ENCODE measurements at places on chromosomes 11 and 22.

DNA sequence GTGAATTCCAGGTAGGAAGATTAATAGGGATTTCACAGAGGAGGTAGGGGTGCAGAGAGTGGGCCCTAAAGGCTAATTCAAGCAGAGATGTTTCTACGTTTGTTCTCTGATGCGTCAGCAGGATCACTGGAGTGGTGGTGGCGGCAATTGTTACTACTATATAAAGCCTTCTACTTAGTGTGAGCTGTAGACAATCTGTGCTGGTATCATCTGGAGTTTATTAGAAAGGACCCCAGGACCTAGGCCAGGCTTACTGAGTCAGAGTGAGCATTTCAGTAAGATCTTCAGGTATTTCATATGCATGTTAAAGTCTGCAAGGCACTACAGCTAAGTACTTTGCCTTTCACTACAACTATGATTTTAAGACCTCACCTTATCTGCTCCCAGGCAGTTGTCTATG lies 59.5 kb downstream of the USP35 start:
- DNase-seq: no peak

DNA sequence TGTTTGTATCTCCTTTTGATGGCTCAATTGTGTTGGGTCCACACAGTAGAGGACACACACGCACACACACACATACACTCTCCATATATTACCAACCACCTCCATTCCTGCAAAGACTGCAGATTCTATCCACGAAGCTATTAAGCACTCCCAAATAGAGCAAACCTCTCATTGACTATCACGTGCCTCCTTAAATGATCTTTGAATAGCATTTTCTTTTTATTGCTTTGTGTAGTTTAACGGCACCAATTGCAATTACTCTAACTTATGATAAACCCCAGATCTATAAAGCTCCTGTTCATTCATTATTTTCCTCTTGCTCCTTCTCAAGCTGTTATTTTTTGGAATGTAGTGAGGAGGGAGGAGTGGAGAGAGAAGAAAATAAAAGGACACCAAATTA lies 204.7 kb downstream of the ST3GAL4 start:
- DNase-seq: no peak

- no peak for DNase-seq
These were observed 9.1 kb upstream of the MAPK8IP1 start for GRCh38 chr11:45876401-45876800.

GRCh38 chr11:1796413-1797011 lies 32.8 kb upstream of the CTSD start:
- DNase-seq: no peak

DNA sequence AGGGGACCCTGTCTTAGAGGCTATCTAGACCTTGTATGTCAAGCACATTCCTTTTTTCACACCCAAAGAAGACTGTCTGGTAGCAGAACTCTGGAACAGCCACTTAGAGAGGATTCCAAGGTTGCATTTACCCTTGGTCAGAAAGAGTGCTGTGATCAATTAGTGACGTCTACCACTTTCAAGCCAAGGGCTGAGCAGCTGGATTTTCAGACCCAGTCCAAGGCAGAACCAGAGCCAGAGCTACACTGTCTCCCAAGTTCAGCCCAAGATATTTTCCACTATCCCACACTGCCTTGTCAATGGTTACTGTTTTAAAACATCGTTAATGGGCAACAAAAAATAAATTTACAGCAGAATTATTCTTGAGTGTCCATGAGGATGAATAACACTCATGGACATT lies 24.0 kb downstream of the ABCC8 start:
- DNase-seq: no peak

GRCh38 chr11:122103726-122104125 lies 12.3 kb downstream of the BLID start:
- no peak for DNase-seq

DNA sequence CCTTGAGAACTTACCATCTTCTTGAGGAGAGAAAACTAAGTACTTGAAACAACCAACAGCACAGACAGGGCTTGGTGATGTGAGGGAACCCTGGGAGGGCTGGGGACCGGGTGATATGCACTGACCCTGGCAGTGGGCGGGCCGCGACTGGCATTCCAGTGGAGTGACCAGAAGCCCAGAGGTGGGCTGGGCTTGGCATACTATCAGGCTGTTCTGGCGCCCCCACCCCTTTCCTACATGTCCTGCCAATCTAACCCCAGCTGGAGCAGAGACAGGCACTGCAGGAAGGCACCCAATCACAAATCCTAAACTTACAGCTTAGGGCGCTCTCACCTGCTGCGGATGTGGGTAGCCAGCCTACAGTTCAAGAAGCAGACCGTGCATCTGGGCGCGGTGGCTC lies 54.0 kb upstream of the GCAT start:
- no peak for DNase-seq

DNA sequence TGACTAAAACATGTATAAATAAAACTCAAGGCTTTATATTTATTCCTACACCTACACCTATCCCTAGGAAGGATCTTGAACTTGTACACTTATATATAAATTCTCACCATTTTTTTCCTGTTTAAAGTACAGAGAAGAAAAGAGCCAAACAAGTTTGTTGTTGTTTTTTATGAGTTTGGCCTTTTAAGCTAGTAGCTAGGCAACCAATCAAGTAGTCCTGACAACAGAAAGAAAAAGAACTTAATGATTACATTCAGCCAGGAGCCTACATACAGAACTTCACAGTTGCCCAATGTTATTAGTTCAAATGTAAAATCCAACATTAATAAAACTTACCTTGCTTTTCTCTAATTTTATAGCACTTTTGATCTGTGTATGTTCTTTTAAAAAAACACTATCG lies 316.2 kb downstream of the SOX6 start:
- peak; percentile 5 for DNase-seq

Data from common myeloid progenitor, CD34-positive (primary cell).